ENCODE measurements at places on chromosomes 11 and 22.

DNA sequence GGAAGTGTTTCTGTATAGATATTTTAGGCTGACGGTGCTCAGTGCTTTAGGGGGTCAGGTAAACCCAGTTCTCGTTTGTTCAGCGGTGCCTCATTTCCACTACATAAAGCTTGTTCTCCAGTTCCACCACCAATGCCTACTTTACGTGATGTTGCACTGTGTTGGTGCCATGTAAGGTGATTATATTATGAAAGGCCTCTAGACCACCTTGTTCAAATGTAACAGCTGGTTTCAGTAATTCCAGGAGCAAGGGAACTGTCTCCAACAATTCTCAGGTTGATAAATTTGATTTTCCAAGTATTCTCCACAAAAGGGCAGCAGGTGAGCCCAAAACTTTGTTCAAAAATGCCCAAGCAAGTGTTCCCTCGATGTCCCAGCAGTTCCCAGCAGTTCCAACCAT lies 83.7 kb upstream of the SEPTIN5 start:
- no peak for DNase-seq

DNA sequence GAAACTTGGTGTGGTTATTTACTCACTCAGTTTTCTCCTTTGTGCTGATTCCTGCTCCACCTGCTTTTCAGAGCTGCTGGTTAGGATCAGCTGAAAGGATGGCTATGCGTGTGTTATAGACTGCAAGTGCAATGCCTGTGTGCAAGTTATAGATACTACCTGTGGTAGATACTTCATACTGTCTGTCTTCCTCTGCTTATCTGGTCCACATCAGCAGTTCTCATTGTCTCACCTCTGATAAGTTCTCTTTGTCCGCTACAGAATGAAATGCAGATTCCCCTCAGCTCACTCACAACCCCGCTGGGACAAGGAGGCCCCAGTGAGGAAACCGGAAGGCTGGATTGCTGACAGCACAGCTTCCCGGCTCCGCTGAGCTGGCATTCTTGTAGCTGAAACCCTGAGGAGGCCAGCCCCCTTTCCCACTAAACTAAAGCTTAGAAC lies 37.5 kb upstream of the LYVE1 start:
- no peak for DNase-seq

GRCh38 chr11:127723714-127724113 lies 723.1 kb upstream of the KIRREL3 start:
- DNase-seq = no peak

- DNase-seq = no peak
Observed at GRCh38 chr22:37750596-37751162, 53.8 kb downstream of the TRIOBP start.

DNA sequence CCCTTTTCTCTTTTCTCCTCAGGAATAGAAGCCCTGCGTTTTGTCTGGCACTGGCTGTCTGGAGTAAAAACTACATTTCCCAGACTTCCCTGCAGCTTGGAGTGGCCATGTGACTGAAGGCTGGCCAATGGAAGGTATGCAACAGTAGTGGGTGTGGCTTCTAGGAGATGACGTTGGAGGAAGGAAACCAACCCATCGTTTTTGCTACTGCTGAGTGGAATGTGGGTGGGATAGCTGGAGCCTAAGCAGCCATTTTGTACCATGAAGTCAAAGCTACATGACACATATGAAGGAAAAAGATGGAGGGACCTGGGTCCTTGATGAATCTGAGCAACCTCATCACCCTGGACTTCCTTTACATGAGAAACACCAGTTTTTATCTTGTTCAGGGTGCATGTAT lies 19.6 kb downstream of the FGF3 start:
- DNase-seq = no peak

DNA sequence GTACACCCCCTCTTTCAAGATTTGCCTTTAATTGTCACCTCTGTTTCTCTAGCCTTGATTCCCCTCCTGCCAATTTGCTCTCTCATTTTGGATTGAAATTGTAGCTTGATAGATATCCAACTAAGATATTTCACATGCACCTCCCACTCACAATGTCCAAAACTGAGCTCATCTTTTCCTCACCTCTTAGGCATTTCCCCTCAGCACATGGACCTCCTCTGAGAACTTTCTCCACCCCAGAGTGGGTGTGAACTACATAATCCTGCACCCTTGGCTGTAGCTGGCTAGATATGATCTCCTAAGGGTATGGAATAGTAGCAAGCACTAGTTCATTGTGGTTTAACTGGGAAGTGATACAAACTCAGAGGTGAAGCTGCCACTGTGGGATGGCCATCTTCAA lies 91.5 kb upstream of the SESN3 start:
- DNase-seq = no peak

- no peak for DNase-seq
Observed at GRCh38 chr11:117923275-117923674, 5.9 kb downstream of the TMPRSS13 start.

DNA sequence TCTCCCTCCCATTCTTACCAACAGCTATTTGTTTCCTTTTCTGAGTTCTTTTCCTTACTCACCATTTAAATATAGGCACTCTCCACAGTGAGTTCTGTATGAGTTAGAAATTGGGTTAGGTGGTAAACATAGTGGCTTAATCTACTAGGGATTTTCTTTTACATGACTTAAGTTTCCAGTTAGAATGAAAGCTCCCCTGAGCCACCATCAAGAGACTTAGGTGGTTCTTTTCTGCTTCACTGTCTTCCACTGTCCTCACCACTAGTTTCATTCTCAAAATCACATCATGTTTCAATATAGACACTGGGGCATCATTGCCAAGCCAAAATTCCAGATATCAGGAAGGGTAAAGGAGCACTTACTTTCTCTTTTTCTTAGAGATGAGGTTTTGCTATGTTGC lies 9.0 kb upstream of the REXO2 start:
- no peak for DNase-seq

GRCh38 chr11:75291741-75292140 lies 51.2 kb downstream of the TPBGL start:
- no peak for DNase-seq

GRCh38 chr11:115580416-115580815 lies 76.2 kb upstream of the CADM1 start:
- DNase-seq = no peak

DNA sequence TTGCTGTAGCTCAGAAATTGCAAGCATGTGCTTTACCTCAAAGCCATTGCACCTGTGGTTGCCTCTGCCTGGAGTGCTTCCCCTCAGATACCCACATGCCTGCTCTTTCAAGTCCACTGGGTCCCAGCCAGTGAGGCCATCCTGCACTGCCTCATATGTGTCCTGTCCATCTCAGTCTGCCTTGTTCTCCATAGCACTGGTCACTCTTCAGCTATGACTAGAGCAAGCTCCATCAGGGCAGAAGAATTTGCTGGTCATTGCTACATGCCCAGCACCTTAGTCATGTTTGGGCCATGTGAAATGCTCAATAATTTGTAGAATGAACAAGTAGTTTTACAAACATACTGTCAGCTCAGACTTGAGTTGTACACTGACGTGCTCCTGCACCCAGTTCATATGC lies 64.4 kb upstream of the HORMAD2 start:
- DNase-seq = no peak

GRCh38 chr11:84993386-84993785 lies 633.8 kb downstream of the DLG2 start:
- no peak for DNase-seq

GRCh38 chr22:19358195-19358594 lies 66.7 kb upstream of the CLTCL1 start:
- no peak for DNase-seq

- DNase-seq = no peak
Observed at GRCh38 chr11:43212279-43212678, 99.5 kb upstream of the API5 start.

GRCh38 chr11:115104851-115105453 lies 399.3 kb downstream of the CADM1 start:
- DNase-seq = no peak

DNA sequence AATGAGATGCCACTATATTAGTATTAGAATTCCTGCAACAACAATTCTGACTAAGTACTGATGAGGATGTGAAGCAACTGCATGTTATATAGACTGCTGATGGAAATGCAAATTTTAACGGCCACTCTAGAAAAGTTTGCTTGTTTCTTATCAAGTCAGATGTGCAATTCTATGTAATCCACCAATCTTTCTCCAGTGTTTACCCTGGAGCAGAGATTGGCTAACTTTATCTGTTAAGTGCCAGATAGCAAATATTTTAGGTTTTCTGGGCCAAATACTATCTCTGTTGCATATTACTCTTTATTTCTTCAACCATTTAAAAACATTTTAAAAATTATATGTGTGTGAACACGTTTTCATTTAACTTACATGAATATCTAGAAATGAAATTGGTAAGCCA lies 586.9 kb downstream of the FAM181B start:
- DNase-seq = no peak

- no peak for DNase-seq
Observed at GRCh38 chr11:110601936-110602335, 110.3 kb downstream of the ARHGAP20 start.

DNA sequence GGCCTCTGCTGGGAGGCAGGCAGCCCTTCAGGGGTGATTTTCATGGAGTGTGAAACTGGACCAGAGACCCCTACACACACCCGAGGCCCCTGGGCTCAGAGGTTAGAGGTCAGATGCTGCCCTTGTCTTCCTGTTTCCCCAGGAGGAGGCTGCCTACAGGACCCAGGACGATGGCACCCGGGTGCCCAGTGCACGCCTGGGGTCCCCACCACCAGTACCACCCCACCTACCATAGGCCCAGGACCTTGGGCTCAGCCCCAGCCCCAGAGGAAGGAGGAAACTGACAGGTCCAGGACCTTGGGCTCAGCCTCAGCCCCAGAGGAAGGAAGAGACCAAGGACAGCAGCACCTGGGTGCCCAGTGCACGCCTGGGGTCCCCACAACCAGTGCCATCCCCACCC lies 79.2 kb downstream of the BRD1 start:
- no peak for DNase-seq

GRCh38 chr11:61273178-61274078 lies 21.7 kb downstream of the VWCE start:
- DNase-seq = no peak

DNA sequence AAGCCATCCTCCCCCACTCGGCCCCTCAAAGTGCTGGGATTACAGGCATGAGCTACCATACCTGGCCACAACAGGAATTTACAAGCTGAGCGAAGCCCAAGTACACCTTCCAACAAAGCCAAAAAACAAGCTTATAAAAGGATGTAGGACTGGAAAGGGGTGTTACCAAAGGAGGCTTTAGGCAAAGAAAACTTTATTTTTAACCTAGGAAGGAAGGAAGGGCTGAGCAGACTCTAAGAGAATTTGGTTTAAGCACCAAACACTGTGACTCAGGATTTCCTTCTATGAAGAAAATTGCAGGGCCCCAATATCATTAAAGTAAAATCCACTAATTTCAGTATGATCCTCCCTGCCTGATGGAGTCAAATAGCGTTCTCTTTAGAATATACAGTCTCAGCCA lies 12.1 kb downstream of the DENND5A start:
- DNase-seq = no peak

Measured in stimulated activated CD4-positive, alpha-beta T cell treated with anti-CD3 and anti-CD28 coated beads, Interleukin-12 subunit alpha, Interleukin-12 subunit beta, amount 100 ng/mL, for 48 hours (primary cell).